ENCODE measurements at places on chromosomes 2 and 18. TPM values are rescaled to one million over a fixed set of nuclear protein-coding genes. Genes with fewer than 3 reads are reported as not detected.

DNA sequence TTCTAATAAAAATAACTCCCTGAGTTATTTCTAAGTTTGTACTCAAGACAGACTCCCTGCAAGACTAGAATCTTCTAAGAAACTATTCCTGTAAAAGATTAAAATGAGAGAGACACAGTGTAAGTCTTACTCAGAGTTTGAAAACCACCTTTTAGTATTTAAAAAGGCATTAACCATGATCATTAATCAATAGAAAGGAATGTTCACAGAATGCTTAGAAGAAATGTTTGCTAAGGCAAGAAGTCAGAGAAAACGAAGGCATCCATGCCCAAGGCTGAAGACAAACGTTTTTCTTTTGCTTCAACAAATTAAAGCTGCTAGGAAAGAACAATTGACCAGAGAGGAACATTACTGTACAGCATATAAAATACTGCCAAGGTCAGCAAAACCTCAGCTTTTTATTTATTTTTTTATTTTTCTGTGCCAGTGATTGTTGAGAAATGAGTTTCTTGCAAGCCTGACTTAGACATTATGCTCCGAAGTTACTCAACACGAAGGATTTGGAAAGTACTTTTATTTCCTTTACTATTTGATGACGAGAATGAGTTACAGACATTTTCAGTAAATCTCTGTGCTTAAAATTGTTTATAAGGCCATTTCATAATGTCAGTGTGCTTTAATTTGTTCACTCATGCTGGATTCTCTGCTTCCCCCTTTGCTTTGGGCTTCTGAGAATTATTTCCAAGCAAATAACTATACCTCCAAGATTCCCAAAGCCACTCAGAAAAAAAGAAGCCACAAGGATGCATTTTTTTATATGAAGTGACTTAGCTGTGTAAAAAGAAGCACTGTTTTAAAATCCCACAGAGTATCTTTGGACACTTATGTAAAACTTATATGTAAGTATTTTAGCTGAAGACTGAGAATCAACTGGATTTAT lies 20.5 kb downstream of the RND3 start:
- DNase-seq = no peak

DNA sequence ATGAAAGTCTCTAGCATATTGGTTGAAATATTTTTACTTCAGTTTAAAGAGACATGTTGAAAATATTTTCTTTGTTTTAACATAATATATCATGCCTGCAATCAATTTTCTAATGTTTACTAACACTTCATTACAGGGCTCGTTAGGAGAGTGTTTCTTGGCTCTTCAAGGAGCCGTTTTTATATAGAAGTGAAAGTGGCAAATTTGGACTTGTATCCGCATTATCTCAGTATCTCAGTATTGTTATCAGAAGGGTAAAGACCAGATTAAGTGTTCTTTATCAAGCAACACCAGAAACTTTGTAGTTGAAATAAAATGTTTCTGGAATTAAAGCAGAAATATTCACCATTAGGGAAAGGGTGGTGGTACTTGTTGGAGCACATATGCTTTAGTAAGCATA lies 97.8 kb downstream of the BABAM2 start:
- DNase-seq = no peak

DNA sequence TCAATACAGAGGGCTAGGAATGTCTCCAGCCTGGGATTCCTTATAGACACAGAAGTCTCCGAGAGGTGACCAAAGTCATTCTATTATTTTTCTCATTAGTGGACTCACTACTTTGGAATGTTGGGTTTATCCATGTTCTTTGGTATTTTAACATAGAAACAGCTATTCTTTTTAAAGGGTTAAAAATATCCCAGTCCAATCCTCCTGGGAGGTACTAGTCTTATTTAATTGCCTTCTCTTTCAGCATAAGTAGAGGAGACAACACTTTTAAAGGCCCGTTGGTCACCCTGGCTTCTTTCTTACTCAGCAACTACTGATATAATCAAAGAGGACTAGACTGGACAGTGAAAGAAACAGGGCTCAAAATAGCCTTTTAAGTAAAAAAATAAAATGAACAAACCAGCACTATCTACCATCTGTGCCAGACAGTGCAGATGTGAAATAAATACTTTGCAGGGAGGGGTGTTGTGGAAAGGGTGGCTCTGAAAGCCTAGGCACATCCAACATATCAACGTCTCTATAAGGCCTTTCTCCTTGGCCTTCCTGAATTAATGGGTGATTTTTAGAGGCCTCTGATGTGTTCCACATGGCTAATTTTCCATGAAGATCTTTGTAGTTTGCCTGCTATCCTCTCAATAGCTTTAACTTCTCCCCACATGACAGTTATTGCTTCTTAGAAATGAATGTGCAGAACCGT lies 334.4 kb upstream of the THUMPD2 start:
- no peak for DNase-seq

DNA sequence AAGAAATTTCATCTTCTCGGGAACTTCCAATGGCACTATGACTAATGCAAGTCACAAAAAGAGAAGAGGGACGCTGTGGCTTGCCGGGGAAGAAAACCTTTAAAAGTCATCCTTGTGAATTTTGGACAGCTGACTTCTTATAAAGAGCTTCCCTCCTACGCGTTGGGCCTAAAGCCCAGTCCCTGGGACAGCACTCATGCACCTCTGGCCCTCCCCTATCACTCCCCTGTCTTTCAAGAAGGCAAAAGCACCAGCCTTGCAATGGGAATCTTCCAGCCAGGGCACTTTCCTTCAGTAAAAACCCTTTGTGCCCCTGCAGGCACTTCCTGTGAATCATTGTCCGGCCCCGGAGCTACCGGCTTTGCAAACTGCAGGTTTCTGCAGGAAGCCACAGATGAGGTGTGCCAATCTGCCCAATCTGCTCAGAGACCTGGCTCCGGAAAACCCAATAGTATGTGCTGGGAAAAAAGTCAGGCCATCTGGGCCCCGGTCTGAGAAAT lies 7.1 kb downstream of the MREG start:
- DNase-seq = peak; percentile 56

DNA sequence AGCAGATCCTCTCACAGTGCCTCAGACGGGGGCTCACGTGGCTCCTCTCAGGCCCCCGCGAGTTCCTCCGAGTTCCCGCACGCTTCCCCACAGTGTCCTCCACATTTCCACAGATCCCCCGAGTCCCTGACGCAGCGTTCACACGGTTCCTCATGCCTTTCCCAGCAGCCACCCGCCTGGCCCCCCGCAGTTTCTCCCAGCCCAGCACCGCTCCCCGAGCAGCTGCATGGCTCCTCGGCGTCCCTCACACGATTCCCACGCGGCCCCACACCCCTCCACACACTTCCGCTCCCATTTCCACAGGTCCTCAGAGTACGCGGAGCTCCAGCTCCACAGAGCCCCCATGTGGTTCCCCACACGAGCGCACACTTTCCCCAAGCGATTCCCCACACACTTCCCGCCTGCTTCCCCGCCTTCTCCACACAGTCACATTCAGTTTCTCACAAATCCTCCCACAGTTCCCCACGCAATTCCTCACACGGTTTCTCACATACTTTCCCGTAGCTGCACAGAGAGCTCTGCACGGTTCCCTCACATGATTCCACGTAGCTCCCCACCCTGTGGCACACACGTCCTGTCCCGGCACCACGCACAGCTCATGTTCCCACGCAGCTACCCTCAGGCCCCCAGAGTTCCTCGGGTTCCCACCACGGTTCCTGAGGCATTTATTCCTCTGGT lies 39.9 kb downstream of the KIF1A start:
- DNase-seq = no peak

DNA sequence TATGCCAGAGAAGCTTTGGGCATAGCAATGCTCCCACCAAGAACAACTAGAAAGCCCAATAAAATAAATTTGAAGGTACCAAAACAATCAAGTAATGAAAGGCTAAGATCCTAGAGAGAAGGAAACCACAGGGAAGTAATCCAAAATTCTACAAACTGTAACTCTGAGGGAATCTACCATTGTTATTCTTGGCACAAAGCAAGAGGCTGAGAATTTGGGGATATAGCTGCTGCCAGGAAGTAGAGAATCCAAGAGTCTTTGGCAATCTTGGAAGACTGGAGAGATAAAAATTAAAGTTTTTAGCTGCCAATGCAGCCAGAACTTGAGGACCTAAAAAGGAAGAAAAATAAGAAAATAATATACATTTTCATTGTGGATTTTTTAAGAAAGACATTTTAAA lies 68.5 kb downstream of the PIGN start:
- no peak for DNase-seq

DNA sequence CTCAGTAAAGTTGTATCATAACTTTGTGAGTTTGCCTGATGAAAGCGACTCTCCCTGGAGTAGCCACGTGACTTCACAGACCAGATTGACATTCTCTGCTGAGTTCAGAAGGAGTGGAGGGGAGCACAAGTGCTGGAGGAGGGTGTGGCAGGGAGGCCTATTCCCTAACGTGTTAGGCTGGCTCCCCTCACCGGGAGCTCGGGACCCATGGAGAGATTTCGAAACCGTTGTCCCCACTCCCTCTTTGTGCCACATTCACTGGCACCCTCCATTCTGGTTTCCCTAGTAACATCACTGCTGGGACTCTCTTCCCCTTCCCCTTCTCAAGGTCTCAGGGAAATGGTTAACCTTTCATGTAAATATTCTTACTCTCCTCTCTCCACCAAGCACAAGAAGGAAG lies 279.9 kb downstream of the ALPK2 start:
- no peak for DNase-seq

GRCh38 chr18:66646609-66647008 lies 42.7 kb upstream of the CDH19 start:
- no peak for DNase-seq

GRCh38 chr2:15628899-15629855 lies 37.5 kb downstream of the DDX1 start:
- DNase-seq = no peak

DNA sequence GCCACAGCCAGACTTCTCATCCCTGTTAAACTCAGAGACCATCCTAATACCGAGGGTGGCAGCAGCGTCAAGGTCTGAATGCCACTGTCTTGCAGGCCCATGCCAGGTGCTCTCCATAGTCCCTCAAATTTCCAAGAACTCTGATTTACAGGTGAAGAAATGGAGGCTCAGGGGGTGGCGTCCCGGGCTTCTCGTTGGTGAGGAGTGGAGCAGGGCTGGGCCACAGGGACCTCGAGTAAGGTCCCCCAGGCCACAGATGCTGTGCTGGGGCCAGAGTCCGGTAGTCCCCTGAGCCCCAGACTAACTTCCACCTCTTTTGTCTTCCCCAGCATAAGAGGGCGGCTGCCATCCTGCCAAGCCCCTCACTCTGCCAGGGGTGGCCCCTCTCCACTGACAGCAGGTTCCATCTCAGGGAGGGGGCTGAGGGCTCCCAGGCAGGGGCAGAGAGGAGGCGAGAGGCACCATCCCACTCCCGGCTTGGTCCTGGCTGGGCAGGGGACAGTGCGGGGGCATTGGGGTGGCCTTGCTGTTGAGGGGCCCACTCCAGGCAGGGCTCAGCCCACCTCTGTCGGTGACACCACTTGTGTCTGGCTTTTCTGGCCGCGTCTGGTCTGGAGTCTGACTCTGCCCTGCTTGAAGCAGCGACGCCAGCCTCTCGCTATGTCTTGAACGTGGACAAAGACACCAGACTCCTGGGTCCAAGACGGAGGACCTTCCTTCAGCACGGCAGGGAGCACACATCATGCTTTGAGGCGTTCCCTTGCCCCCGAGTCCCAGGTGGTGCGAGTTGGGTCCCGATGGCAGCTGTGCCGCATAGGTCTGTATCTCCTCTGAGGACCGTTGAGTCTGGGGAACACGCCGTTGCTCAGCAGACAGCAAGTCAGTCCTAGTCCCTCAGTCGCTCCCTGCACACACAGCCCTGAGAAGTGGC lies 15.9 kb upstream of the KLHL30 start:
- no peak for DNase-seq

- peak; percentile 72 for DNase-seq
These were observed 45.5 kb downstream of the LYPD6 start for GRCh38 chr2:149375801-149376361.

DNA sequence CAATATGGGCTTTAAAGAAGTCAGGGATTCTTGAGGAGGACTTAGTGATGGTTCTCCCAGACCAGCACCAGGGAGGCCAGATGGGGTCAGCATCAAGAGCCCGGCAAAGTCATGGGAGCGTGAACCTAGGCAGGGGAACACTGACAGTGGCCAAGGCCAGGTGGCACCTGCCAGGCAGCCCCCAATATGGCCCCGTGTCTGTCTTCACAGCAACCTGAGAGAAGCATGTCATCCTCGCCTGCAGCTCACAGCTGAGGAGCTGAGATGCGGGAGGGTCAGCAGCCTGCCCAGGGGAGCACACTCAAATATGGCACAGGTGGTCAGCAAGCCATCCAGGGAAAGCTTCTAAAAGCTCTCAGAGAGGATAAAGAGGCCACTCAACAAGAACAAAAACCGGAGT lies 105.7 kb upstream of the GPC1 start:
- no peak for DNase-seq

DNA sequence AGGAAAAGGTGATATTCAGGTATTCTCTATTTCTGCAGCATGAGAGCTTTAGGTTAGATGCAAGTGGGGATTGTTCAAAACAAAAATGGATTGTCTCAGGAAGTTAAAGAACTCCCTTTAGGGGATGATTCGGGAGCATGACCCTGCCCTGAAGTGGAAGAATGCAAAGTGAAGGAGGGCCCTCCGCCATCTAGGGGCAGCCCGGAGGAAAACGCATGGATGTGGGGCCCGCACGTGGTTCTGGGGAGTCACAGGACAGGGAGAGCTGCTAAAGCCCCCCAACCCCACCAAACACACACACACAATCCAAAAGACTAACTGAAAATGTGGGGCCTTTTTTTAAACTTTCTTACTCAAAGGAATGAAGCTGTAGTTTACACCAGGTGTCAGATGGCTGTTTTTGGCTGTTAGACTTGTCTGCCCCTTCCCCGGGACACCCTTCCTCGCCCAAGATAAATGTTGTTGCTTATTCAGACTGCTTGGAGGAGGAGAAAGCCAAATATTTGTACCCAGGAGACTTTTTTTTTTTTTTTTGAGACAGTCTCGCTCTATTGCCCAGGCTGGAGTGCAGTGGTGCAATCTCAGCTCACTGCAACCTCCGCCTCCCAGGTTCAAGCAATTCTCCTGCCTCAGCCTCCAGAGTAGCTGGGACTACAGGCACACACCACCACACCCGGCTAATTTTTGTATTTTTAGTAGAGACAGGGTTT lies 78.8 kb downstream of the HNRNPLL start:
- DNase-seq = peak; percentile 38

- no peak for DNase-seq
These were observed 10.6 kb upstream of the WIPF1 start for GRCh38 chr2:174607989-174608865.

GRCh38 chr2:74845217-74845751 lies 11.4 kb downstream of the HK2 start:
- DNase-seq = peak; percentile 18

- DNase-seq = no peak
These were observed 94.5 kb downstream of the BARD1 start for GRCh38 chr2:214715025-214715424.

DNA sequence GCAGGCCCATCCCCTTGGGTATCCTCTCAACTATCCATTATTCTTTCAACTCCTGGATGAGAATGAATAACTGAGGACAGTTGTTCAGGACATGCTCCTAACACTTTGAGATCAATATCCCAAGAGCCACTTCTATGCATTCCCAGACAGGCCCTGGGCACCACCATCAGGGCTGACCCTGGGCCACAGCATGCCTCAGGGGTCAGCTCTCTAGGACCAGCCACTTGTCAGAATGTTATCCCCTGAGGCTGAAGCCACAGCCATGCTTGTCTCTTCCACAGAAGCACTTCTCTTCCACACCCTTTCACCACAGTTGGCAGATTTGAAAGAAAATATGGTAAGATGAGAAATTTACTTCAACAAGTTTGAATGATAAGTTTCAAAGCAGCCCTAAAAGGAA lies 28.7 kb downstream of the SLC14A1 start:
- no peak for DNase-seq

Gene ACADL
- total RNA-seq = 0.09 TPM

Gene GKN2
- not detected for total RNA-seq

Gene ST6GAL2
- 12.8 TPM for total RNA-seq

Gene RGPD3
- total RNA-seq = 0.07 TPM

All from neural progenitor cell (in vitro differentiated cells).